LHCN-M2 (cell line): ENCODE measurements at places on chromosomes 3 and 15. TPM values are rescaled to one million over a fixed set of nuclear protein-coding genes. Genes with fewer than 3 reads are reported as not detected.

Gene CD96
- total RNA-seq = 0.11 TPM in 1 of 2 replicates, not detected in the other

Gene C3orf22
- total RNA-seq = not detected in 2 replicates

Gene NBEAL2
- total RNA-seq = 2.1 and 2.2 TPM in 2 replicates

Gene SPINK8
- not detected in 2 replicates for total RNA-seq

Gene AGBL1
- total RNA-seq = under 0.01 TPM in 1 of 2 replicates, not detected in the other

Gene GOLGA8B
- total RNA-seq = 21.3 and 31.9 TPM in 2 replicates

Gene GOLGA8H
- total RNA-seq = 0.40 and 0.77 TPM in 2 replicates

Gene SOX14
- not detected in 2 replicates for total RNA-seq

Gene CHRD
- total RNA-seq = 0.11 and 1.7 TPM in 2 replicates

DNA sequence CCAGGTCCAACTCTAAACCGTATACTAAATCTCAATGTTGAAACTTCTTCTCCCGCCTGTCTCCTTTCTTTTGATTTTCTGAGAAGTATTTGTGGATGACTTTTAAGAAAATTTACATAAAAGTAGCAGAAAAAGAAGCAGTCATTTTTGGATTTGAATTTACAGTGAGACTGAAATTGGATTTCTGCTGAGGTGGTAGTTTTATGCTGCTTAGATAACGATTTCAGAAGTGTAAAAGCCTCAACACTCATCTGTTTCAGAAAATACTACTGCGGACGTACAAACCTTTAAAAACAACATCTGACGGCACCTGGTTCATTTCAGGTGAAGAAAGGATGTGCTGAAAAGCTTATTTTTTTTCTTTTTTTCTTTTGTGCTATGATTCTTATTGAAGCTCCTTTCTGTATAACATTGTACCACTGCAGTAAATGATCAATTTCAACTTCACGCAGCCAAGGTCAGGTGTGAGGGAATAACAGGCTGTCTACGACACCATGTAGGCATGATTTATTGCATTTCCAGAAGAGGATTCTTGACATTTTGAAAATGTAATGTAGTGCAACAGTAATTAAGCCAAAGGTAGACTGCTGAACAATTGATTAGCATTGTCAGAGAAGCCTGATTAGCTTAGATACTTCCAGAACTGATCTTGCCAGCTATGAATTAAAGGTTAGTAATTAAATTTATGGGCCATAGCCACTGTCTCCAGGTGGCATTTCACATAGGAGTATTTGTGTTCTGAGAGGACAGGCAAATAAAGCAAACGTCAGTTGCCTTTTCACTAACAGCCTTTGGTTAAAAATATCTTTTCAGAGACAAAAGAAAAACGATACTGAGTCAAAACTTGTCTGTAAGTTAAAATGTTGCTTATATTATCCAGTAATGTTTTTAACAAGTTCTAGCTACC, 134.6 kb upstream of the KBTBD8 start:
- no peak for DNase-seq

GRCh38 chr3:131903988-131904415, 130.8 kb downstream of the CPNE4 start:
- peak; percentile 96 for DNase-seq

DNA sequence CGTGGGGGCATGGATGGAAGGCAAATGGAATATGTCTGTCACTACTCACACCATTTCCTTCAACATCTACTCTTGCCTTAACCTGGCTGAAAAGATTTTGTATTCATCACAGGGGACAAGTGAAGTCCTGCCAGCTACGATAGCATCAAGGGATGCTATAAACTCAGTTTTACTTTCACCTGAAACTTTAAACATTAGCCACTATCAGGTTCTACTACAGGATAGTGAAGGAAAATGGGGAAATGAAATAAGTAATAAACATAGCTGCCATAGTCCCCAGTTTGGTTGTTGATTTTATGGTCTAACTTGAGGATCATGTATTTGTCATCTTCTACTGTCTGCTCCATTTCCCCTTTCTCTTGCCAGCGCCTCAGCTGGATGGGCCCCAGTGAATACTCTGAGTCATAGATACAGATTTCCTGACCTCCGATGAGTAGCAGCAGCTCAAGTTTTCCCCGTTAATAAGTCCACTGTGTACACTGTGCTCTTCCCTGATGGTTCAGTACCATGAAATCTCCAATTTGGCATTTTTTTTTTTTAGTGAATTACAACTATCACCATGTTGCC, 338.2 kb upstream of the SLCO3A1 start:
- DNase-seq = no peak

DNA sequence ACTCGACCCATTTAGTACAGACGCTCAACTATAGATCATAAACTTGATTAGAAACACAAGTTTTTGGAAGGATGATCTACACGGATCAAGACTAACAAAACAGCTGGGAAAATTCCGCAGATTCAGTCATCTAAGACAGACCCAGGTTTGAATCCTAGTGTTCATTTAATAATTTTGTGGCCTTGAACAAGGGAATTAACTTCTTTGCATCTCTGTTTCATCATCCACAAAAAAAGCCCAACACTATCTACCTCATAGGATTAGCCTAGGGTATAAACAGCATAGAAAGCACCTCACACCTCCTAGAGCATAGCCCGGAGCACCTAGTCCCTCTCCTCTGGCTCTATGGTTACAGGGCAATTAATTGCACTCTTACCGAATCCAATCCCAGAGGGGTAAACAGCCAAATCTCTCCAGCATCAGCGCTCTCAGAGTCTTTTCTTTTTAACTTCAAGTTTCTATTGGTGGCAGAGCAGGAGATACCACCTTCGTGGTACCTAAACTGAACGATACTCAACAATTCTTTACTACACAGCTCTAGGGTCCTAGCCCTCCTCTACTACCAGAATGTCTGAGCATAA, 3.5 kb downstream of the TBL1XR1 start:
- DNase-seq = no peak

DNA sequence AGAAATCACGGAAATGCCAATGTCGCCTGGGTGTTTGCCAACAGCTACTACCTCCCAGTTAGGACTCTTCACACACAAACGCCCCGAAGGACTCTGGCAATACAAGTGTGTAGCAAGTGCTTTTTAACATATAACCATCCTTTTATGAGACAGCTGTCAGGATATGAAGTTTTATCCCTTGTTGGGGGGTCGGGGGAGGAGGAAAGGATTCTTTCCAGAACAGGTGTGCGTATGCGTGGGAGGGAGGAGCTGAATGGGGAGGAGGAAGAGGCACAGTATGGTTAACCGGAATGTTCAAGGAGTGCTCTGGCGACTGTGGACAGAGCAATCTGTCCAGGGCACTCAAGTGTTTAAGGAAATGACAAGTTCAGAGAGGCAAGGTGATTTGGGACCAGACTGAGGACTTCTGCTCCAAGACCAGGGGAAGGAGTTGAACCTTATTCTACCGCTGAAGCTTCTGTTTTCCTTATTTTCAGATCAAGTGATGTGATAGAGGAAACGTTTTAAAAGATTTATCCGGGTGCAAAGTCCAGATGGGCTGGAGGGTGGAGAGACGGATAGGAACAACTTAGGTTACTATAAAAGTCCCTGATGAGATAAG, 1.3 kb downstream of the TSPAN3 start:
- peak; percentile 63 for DNase-seq

DNA sequence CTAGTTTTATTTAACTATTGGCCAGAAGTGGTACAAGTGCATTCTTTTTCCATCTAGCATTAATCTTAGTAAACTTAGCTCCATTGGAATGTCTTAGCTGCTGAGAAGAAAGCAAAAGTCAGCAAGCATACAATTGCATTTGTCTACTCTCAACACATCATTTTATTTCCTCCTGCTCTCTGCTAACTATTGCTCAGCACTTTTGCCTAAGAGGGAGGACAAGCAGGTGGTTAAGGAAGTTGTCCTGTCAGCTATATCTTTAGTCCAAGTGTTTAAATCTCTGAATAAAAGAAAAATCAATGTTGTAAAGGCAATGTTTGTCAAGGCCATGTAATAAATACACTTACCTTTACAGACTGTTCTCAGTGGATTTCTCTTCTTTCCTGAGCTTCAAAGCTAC, 51.0 kb downstream of the FHIT start:
- DNase-seq = no peak

DNA sequence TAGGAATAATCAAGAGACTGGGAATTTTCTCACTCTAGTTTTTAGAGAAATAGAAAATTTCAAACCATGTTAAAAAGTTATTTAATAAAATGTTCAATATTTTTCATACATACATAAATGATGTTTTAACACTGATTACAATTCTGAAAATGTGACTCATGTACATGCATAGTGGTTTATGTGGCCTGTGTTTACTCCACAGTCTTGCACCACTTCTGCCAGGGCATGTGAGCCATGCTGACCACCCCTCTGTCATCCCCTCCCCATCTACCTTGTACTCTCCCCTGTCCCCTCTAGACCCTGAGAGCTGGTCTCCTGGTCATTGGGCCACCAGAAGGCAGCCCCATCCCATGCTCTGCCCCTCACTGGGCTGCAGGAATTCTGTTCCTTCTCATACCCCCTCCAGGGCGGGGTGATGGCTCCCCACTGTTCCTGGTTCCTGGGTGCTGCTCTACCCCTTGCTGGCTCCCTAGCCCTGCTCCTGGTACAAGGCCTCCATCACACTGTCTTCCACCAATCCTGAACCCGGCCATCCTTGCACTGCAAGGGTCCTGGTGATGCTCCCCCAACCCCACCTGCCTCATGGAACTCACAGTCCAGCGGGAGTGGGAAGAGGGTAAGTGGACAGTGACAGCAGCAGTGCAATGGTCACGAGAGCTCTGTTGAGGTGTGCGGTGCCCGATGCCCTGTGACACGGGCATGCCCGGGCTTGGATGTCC, 24.2 kb upstream of the SLC41A3 start:
- no peak for DNase-seq

GRCh38 chr15:90845201-90845949, 23.0 kb upstream of the FURIN start:
- DNase-seq = peak; percentile 92

DNA sequence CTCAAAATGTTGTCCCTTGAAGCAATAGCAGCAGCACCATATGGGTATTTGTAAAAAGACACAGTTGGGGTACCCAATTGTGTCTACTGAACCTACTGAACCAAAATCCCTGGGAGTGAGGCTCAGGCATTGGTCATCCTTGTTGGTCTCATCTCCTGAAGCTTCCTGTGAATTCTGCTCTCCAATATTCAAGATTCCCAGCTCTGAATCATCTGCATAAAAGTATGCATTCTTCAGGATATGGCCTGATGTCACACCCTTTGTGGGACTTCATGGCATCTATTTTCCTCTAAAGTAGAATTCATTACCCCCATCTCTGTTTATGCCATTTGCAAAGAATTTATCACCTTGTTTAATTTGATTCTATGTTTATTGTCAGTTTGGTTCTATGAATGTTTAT, 13.3 kb upstream of the PTX3 start:
- DNase-seq = peak; percentile 34

- DNase-seq = no peak
These were observed 290.4 kb downstream of the FAM43A start for GRCh38 chr3:194976049-194976451.

GRCh38 chr3:23726811-23727548, 78.8 kb upstream of the UBE2E1 start:
- DNase-seq = no peak

- no peak for DNase-seq
These were observed 188.9 kb downstream of the FMN1 start for GRCh38 chr15:33005582-33005981.

DNA sequence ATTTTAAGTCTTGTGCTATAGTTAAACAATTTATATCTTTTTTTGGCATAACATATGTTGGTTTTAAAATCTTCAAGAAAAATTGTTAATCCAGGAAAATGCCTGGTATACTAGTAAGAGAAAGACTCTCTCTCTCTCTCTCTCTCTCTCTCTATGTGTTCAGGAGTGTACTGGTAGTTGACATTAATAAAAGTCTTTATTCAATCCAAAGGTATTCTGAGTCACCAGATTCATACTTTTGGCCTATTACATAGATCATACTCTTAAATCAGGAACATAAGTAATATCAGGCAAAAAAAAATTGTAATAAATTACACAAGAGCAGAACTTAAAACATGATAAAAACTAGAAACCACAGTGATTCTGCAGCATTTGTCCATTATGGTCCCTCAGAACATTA, 70.2 kb downstream of the TFG start:
- no peak for DNase-seq

- no peak for DNase-seq
These were observed 118.0 kb downstream of the IQCH start for GRCh38 chr15:67372543-67372942.

- no peak for DNase-seq
These were observed 146.4 kb upstream of the LIPC start for GRCh38 chr15:58285212-58285920.

- DNase-seq = no peak
These were observed 27.2 kb downstream of the EEFSEC start for GRCh38 chr3:128180436-128180835.

- DNase-seq = no peak
These were observed 182.2 kb downstream of the GAP43 start for GRCh38 chr3:115805520-115805919.

DNA sequence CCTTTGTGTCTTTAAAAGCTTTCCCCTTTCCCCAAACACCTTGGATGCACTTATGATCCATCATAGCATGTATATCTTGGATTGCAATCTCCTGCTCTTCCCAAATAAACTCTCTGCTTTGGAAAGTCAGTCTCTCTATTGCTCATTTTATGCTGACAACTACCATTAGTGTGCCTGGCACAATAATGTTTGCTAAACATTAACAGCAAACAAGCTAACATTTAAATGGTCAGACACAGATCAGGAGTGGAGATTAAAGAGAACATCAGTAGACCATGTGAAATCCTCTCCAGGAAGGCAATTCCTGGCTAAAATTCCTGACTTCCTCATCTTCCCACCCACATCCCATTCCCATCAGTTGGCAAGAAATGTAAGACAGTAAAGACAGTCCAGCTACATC, 44.3 kb upstream of the EIF1B start:
- DNase-seq = no peak

DNA sequence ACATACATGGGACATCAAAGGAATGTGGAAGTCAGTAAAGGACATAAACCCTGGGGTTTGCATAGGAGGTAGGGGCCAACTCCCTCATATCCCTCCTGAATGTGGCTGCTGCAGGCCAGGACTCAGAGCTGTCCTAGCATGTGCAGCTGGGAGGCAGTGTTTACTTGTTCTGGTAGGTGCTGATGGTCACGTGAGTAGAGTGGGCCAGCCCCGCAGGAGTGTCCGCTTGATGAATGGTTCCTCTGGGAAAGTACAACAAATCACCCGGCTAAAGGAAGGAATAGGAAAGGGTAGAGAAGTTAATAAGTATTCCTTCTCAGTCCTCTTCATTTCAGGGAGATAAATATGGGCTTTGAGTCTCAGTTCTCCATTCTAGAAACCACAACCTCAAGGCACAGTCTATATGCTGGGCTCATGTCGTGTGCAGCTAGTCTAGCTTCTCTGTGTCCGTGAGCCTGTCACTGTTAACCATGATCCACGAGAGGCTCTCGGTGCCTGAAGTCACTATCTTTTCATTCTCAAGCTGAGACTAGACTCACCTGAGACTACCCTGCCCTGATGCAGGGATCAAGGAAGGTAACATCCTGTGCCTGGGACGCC, 17.9 kb downstream of the RIOX2 start:
- DNase-seq = no peak

- DNase-seq = no peak
These were observed 651 bp downstream of the MTMR14 start for GRCh38 chr3:9649791-9650521.

- DNase-seq = no peak
These were observed 60.0 kb upstream of the WNT5A start for GRCh38 chr3:55546866-55547669.

GRCh38 chr3:196625331-196625730, 14.2 kb upstream of the NRROS start:
- DNase-seq = no peak

- DNase-seq = no peak
These were observed 391.5 kb downstream of the ERC2 start for GRCh38 chr3:56076746-56077145.
